Activated T-cell treated with anti-CD3 and anti-CD28 coated beads for 24 hours (primary cell): ENCODE measurements at places on chromosomes 2 and 18.

- no peak for DNase-seq
Observed at GRCh38 chr2:119252186-119253113, 28.8 kb downstream of the STEAP3 start.

GRCh38 chr2:24576617-24577016 is 85.6 kb downstream of the NCOA1 start:
- no peak for DNase-seq

GRCh38 chr2:213806125-213806726 is 522.0 kb downstream of the SPAG16 start:
- DNase-seq = no peak

- DNase-seq = no peak
Observed at GRCh38 chr2:43062058-43062457, 164.3 kb downstream of the ZFP36L2 start.

GRCh38 chr18:34959211-34959829 is 81.9 kb upstream of the MAPRE2 start:
- no peak for DNase-seq

- no peak for DNase-seq
Observed at GRCh38 chr2:167862782-167863181, 384.6 kb downstream of the STK39 start.

GRCh38 chr2:26448651-26449050 is 29.3 kb downstream of the OTOF start:
- DNase-seq = no peak
